ENCODE measurements at places on chromosomes 6 and 20.

DNA sequence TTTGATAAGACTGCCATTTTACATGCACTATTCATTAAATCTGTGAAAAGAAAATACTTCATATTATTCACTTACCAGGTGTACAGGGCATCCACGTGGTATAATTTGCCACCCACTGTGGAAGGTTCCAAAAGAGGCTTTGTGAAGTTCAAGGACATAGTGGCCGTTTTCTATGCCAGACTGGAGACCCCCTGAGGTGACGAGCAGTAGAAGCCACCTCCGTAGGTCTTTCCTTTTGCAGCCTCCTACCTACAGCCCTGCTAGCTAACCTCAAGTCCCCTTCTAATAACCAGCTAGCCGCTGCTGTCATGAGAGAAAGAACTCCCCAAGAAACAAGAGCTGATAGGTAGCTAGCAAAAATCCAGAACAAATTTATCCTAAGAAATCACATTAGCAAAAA, 110.5 kb downstream of the ARHGAP18 start:
- no peak for DNase-seq

DNA sequence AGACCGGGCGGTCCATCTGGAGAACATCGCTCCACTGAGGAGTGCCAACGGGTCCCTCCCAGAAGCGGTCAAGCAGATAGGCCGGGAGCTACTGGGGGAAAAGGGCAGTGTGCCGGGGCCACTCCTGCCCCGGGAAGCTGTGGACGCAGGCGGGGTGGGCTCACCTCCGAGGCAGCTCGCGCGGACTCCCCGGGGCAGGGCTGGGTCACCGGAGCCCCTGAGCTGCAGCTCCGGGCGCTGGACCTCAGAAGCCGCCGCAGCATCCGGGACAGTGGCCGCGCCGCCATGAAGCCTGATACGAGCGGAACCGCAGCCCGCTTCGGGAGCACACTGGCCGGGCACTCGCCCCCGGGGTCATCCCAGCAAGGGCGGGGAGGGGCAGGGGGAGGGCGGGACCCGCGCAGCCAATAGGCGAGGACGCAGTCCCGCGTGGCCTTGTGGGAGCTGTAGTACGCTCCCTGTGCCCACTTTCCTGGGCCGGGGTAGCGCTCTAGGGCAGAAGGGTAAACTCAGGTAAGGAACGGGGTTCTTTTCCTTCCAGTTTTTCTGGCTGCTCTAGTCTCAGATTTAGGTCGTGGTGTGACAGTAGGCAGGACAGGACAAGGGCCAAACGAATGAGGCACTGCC, at the start of gene MOCS1:
MOCS1 (minus strand) TSS at position 332 of the 627 bp plus-strand sequence; CDS start at position 287, 45 bp downstream.
- peak; percentile 75 for DNase-seq

GRCh38 chr6:168456907-168457652, 16.1 kb downstream of the SMOC2 start:
- no peak for DNase-seq

DNA sequence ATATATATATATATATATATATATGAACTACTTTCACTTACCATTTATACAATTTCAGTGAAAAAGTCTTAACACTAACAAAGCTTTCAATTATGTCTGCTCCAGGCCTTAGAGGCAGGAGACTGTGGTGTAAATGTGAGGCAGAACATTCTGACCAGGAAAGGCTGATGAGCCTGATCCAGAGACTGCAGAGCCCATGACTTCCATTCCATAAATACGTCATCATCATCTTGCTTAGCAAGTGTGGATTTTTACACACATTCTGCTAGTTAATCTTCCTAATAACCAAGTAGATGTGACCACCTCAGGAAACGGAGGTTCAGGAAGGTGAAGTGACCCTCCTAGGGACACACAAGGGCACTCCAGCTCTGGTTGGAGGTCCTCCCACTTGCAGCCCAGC, 14.9 kb downstream of the TRERF1 start:
- DNase-seq, result no peak

- no peak for DNase-seq
Observed at GRCh38 chr20:36152261-36152660, 2.3 kb upstream of the EPB41L1 start.

Measured in left forelimb (tissue), 1 donor.